Activated CD4-positive, CD25-positive, alpha-beta regulatory T cell (primary cell): ENCODE measurements at places on chromosomes 3 and 15.

- no peak for DNase-seq
Observed at GRCh38 chr15:100042558-100042957, 299.2 kb downstream of the ADAMTS17 start.

GRCh38 chr3:126956866-126957650 lies 25.9 kb upstream of the PLXNA1 start:
- DNase-seq: no peak

DNA sequence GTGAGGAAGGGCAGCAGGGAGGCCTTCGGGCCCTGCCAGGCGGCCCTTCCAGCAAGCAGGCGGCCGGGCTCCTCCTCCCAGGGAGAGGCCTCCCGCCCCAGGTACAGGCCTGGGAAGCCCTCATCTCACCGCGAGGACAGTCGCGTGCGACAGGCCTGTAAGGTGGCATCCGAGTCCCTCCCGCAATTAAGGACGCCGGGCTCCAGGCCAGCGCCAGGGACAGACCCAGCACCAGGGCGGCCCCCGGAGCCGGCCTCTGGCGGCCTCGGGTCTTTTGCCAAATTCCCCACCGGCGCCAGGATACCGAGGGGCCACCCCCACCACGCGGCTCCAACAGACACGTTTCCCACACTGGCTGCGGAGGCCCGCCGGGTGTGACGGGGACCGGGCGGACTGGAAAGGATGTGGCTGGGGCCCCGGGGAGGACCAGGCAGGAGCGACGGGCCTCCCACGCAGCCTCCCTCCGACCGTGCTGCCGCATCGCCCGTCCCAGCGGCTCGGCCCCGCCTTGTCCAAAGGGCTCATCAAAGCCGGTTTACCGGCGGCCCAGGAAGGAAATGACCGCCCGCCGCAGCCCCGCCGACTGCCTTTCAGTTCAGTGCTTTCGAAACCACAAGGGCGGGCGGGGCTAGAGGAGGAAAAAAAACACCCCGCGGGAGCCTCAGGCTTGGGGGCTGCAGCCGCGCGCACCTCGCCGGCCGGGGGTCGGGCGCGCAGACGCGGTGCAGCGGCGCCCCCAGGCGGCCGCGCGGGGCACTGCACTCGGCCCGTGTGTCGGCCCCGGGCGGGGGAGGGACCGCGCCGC lies 11.3 kb downstream of the XXYLT1 start:
- DNase-seq: peak; percentile 76

- DNase-seq: no peak
Observed at GRCh38 chr3:44444437-44444836, 33.0 kb downstream of the ZNF445 start.

DNA sequence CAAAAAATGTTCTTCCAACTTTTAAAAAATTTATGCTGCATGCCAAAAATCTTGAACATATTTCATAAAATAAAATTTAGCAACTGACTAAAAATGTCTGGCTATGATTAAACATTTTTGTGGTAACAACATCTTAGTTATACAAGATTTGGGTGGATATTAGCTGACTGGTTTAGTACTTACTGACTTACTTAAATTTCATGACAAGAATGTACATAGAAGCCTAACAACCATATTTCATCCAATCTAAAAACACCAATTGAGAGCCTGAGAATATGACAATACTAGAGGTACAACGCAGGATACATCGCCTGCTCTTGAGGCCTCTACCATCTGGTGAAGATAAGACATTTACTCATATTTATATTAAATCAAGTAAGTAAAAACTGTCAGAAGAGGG lies 34.6 kb downstream of the GNB4 start:
- no peak for DNase-seq

GRCh38 chr3:73228959-73229358 lies 167.5 kb downstream of the EBLN2 start:
- DNase-seq: no peak

DNA sequence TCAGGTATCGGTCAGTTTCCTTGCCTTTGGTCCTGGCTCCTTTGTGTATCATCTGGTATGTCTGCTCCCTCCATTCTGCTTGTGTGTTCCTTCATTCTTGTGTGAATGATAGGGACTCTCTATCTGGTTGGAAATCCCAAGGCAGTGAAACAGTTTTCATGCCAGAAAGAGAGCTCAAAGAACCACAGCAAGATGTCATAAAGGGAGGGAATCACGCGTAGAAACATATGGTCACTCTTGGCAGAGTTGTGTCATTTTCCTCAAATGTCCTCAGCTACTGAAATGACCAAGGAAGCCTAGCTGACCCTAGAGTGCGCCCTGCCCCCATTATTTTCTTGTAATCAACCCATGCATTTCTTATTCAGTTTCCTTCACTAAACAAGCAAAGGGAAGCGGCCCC lies 48.0 kb downstream of the RASGRP1 start:
- DNase-seq: no peak

DNA sequence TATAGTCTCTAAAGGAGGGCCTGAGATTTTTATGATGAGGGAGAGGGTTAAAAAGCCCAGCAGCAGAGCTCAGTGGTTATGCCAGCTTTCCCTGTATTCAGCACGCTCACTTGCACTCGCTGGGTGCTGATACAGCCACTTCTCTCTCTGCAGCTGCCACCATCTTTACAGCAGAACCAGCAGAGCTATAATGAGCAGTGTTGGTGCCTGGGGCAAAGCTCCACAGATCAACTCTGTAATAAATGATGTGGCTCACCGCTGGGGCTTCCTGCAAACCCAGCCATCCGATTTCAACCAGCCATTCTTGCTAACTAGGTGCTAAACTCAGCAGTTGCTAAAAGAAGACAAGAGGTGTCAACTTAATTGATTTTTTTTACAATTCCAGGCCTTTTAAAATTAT lies 48.0 kb downstream of the ARNT2 start:
- no peak for DNase-seq

DNA sequence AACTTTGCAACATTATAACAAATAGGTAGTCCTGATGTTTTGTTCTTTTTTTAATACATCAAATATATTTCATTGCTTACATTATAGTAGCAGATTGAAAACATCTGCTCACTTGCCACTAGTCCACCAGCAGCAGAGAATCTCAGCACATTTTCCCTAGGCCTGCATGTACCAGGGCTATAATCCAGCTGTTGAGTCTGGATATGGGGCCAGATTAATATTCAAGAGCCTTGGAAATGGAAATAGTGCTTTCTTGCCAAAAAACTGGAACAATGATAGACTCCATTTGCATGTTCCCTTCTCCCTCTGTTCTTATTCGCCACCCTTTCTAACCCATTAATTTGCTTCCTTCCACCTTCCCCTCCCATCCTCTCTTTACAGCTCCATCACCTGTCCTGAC lies 288.0 kb downstream of the EPHA3 start:
- DNase-seq: no peak

DNA sequence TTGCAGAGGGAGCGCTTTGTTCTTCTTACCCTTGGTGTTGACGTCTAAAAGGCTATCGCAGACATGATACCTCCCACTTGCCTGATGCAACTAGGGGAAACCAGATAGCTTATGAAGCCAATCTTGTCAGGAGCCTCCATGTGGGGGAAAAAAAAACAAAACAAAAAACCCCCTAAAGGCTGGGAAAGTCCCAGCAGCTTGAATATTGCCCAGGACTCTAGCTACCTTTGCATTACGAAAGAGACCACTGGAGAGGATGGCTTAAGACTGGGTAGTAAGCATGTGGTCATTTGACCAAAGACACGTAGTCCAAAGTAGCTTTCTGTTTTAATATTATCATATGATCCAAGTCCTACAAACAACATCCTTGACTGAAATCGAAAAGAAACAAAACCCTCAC lies 120.7 kb upstream of the WNT5A start:
- DNase-seq: no peak

- no peak for DNase-seq
Observed at GRCh38 chr3:18812316-18812715, 336.0 kb upstream of the KCNH8 start.

GRCh38 chr3:19364148-19364547 lies 215.8 kb downstream of the KCNH8 start:
- DNase-seq: no peak

- DNase-seq: no peak
Observed at GRCh38 chr15:38080651-38081275, 146.3 kb downstream of the TMCO5A start.

- DNase-seq: no peak
Observed at GRCh38 chr3:79086514-79086913, 681.3 kb downstream of the ROBO1 start.

GRCh38 chr3:53777468-53777867 lies 68.8 kb downstream of the CHDH start:
- DNase-seq: no peak

DNA sequence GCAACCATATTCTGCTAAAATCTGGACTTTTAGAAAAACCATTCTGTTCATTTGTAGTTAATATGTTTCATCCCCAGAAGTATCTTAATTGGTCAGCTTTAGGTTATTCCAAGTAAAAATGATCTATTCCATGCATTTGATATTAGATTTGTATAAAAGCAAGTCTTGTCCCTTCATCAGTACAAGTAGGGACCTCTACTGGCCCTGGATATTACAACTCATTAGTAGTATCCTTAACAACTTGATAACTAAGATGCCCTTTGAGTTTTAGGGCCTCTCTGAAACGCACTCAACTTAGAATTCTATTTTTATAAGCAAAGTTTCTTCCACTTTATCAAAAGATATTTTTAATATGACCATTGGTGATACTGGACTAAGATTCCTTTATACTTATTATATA lies 25.3 kb upstream of the SELENOT start:
- no peak for DNase-seq

- no peak for DNase-seq
Observed at GRCh38 chr3:186824430-186825139, 17.9 kb upstream of the ADIPOQ start.

DNA sequence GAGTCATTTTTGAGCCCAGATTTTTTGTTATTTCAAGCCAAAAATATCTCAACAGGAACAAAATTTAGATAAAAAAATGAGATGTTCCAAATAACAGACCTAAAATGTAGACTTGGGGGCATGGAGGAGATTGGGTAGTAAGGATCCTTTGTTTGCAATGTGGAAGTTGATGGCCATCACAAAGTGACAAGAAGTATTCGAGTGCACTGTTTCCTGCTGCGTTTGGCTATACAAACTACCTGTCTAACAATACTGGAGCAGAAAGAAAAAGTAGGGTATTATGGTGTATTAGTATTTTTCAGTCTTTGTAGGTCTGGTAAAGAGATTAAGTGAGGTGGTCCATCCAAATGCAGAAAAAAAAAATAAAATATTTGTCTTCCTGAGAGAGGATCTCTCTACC lies 284.2 kb downstream of the C3orf38 start:
- no peak for DNase-seq

DNA sequence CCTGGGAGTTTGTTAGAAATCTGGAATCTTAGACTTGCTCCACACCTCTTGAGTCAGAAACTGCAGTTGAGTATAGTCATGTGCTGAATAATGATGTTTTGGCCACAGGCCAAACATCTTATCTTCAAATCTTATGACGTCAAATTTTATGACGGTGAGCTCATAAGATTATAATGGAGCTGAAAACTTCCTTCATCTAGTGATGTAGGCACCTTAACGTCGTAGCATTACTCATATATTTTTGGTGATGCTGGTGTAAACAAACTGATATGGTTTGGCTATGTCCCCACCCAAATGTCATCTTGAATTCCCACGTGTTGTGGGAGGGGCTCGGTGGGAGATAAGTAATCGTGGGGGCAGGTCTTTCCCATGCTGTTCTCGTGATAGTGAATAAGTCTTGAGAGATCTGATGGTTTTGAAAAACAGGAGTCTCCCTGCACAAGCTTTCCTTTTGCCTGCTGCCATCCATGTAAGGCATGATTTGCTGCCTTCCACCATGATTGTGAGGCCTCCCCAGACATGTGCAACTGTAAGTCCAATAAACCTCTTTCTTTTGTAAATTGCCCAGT lies 268.0 kb upstream of the PROK2 start:
- DNase-seq: no peak

DNA sequence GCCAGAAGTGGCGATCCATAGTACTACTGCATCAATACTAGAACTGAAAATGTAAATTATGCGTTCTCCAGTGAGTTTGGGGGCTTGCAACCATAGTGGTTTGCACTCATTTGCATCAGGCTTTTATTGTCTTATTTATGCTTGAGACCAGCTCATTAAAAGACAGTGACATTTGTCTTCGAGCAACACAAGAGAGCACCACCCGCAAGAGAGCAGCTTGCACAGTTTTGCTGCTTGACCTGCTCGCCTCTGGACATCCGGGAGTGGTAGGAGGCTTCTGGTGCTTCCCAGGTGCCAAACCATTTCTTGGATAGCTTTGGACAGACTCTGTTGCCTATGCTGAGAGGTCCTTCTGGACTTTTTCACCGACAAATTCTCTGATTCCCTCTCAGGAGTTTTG lies 294.6 kb downstream of the MEX3B start:
- DNase-seq: no peak

DNA sequence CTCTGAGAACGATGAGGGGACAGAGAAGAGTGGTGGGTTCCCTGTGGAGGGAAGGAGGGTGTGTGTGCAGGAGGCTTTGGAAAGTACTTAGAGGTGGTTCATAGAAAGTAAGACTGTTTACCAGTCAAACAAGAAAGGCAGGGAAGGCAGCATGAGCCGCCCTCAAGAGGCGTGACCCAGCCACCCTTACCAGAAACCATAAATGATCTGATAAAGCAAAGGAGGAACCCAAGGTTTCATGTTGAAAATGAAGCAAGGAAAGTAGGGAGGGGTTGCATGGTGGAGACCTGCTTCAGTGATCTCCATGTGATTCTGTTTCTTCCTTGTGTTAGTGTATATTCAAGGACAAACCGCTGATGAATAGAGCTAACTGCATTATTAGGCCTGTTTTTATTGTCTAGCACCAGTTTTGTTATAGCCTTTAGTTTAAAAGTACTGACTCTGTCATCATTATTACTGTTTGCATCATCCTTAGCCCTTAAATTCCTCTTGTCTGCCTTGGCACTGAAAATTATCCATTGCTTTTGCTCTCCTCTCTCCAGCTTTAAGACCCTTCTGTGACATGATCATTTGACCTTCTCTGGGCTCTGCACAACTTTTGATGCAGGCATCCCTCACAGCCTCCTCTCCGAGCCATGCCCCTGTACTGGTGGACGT lies 96.1 kb downstream of the STAC start:
- no peak for DNase-seq

GRCh38 chr15:70795311-70795665 lies 31.9 kb upstream of the UACA start:
- no peak for DNase-seq

DNA sequence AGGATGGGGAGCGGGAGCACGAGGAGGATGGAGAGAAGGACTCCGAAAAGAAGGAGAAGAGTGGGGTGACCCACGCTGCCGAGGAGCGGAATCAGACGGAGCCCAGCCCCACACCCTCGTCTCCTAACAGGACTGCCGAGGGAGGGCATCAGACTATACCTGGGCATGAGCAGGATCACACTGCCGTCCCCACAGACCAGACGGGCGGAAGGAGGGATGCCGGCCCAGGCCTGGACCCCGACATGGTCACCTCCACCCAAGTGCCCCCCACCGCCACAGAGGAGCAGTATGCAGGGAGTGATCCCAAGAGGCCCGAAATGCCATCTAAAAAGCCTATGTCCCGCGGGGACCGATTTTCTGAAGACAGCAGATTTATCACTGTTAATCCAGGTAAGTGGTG lies 169.8 kb downstream of the FEZF2 start:
- DNase-seq: no peak

- DNase-seq: no peak
Observed at GRCh38 chr15:73983211-73983727, 8.8 kb downstream of the STOML1 start.

- DNase-seq: no peak
Observed at GRCh38 chr15:75531041-75531450, 48.1 kb downstream of the PTPN9 start.

GRCh38 chr3:122563717-122564025 lies 429 bp downstream of the PARP9 start:
- no peak for DNase-seq
